ENCODE measurements at places on chromosomes 4 and X.

GRCh38 chrX:140715787-140716186, 6.2 kb downstream of the LINC00632 start:
- DNase-seq: no peak

GRCh38 chrX:150767475-150768131, 74.4 kb downstream of the MTMR1 start:
- peak; percentile 42 for DNase-seq

DNA sequence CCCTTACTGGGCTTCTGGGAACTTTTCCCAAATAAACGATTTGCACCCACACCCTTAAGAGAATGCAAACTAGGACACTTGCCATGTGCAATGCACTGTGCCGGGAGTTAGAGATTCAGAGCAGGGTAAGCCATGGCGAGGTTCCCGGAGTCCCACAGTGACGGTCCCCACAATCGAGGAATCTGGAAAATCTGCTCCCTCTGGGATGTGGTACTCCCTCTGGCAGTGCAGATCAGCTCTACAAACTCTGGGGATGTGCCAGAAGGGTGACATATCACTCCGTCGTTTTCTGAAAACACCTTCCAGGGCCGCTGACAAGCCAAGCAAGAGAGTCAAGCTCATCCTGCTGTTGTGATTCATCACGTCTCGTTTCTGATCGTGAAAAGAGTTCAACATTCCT, 537.5 kb downstream of the BCOR start:
- DNase-seq: no peak

GRCh38 chr4:180240670-180241069, 2002.5 kb upstream of the TENM3 start:
- DNase-seq: no peak

GRCh38 chrX:148371291-148371690, 129.1 kb upstream of the AFF2 start:
- no peak for DNase-seq

- DNase-seq: no peak
Observed at GRCh38 chrX:65502618-65503017, 32.0 kb downstream of the LAS1L start.

GRCh38 chrX:74510401-74510800, 89.1 kb downstream of the SLC16A2 start:
- no peak for DNase-seq

GRCh38 chr4:8727546-8728510, 135.3 kb downstream of the CPZ start:
- no peak for DNase-seq

GRCh38 chr4:42320822-42321388, 76.4 kb upstream of the SHISA3 start:
- DNase-seq: no peak

DNA sequence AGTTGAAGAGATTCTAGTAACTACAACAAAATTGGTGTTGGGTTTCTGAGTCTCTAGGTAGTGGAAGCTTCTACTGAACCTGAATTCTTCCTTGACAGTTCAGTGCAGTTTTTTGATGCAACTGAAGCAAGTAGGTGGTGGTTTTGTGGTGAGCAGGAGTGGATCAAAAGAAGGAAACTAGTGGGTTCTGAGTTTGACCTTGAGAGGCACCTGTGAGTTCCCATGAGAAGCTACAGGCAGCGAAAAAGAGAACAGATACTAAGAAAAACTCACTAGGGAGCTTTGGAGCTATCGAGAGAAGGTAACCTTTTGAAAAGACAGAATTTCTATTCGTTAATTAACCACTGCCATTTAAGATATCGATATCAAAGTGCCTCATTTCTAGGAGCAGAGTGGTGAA, 145.2 kb downstream of the PDHA2 start:
- no peak for DNase-seq

- no peak for DNase-seq
Observed at GRCh38 chr4:78747475-78747922, 28.7 kb upstream of the BMP2K start.

GRCh38 chrX:121479406-121479805, 432.0 kb downstream of the GLUD2 start:
- DNase-seq: no peak

DNA sequence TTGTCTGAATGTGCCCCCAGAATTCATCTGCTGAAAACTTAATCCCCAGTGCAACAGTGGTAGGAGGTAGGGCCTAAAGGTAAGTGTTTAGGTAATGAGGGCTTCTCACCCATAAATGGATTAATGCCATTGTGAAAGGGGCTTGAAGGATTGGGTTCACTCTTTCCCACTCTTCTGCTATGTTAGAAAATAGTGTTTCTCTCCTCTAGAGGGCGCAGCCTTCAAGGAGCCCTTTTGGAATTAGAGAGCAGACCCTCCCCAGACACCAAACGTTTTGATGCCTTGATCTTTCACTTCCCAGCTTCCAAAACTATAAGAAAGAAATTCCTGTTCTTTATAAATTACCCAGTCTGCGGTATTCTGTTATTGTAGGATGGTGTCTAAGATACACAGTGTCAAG, 706.4 kb downstream of the SMARCA1 start:
- peak; percentile 12 for DNase-seq

GRCh38 chr4:180028682-180029081, 2214.5 kb upstream of the TENM3 start:
- DNase-seq: peak; percentile 11

GRCh38 chr4:79561751-79562150, 153.7 kb upstream of the GK2 start:
- no peak for DNase-seq

GRCh38 chr4:64781737-64782326, 372.6 kb upstream of the TECRL start:
- DNase-seq: peak; percentile 70

GRCh38 chr4:188030401-188030800, 34.8 kb downstream of the ZFP42 start:
- no peak for DNase-seq

GRCh38 chrX:118615141-118615540, 112.3 kb upstream of the IL13RA1 start:
- DNase-seq: no peak

- DNase-seq: no peak
Observed at GRCh38 chrX:65990702-65991101, 49.2 kb downstream of the VSIG4 start.

DNA sequence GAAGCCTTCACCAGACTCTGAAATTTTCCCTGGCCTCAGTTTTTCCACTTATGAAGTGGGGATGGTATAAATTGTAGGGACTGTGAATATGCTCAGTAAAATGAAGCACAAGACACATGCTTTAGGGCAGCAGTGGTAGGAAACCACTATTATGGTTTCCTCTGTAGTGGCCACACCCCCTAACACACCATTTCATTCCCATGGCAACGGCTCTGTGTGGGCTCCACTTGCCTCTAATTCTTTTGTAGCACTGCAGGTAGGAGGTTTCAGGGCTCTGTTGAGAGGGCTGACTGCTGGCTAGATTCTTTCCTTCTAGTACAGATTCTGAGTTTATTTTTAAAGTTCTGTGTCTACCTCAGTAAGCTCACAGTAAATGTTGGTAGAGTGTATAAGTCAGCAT, 3.5 kb upstream of the VMA21 start:
- peak; percentile 35 for DNase-seq

GRCh38 chrX:110442635-110443034, 84.0 kb downstream of the RTL9 start:
- peak; percentile 32 for DNase-seq

GRCh38 chrX:15043538-15043937, 170.3 kb downstream of the MOSPD2 start:
- DNase-seq: no peak

- no peak for DNase-seq
Observed at GRCh38 chr4:138300616-138301015, 58.5 kb upstream of the SLC7A11 start.

DNA sequence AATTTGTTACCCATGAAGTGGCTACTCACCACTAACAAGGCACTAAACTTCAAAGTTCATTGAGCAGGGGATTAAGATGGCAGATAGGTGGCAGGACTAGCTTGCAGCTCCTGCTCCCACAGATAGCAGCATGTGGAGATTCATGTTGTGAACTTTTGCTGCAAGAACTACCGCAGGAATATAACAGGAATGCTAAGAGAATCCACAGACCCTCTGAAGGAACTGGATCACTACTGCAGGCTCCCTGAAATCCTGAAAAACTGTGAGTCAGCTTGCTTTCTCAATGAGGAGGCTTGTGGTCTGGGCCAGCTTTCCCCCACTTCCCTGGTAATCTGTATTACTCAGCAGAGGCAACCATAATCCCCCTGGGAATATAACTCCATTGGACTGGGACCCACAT, 118.5 kb upstream of the VCX2 start:
- no peak for DNase-seq

GRCh38 chr4:83664741-83665140, 128.8 kb downstream of the GPAT3 start:
- DNase-seq: no peak

- no peak for DNase-seq
Observed at GRCh38 chrX:54494166-54494988, 1.7 kb downstream of the FGD1 start.

DNA sequence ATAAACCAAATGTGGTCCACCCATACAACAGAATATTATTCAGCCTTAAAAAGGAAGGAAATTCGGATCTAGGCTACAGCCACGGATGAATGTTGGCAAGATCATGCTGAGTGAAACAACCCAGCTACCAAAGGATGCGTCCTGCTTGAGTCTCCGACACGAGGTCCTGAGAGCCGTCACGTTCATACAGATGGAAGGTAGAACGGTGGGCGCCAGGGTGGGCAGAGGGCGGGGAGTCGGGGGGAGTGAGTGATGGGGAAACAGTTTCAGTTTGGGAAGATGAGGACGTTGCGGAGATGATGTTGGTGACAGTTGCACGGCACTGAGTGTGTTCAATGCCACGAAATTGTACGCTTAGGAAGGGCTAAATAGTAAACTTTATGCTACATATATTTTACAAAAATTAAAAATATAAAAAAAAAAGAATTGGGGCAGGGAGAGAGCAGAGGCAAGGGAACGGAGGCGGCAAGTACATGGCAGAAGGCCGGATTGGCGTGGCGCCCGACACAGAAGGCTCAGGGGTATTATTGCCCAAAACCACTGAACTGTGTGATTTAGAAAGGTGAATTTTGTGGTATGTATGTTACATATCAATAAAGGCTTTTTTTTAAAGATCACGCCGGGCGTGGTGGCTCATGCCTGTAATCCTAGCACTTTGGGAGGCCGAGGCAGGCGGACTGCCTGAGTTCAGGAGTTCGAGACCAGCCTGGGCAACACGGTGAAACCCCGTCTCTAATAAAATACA, 14.8 kb upstream of the MXD4 start:
- no peak for DNase-seq

DNA sequence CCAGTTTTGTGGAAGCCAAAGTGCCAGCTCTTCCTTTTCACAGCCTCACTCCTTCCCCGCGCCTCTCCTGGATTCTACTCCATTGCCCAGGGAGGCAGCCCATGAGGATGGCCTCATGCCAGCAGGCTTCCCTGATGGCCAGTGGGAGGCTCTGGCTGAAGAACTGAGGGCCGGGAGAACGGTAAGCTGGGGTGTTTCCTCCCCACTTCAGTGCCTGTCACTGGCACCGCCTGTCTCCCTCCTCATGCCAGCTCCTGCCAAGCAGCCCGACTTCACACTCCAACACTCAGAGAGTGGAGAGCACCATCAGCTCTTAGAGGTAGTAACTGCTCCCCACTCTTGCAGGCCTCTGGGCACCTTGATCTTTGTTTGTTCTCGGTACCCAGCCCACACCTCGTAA, 46.9 kb upstream of the STIM2 start:
- no peak for DNase-seq

- DNase-seq: no peak
Observed at GRCh38 chr4:79044141-79044659, 105.0 kb upstream of the PAQR3 start.

DNA sequence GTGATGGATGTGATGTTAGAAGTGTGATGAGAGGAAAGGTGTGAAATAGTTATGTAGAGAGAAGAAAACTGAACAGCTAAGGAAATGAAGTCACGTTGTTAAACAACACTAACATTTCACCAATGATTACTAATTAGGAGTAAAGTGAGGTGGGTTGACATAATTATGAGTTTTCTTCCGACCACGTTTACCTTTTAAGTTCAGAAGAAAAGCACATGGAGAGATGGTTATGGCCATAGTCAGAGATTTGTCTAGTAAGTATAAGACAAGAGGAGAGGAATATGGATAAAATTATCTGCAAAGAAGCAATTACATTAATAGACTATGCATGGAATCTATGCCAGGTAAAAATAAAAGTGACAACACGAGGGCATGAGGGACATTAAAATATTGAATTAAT, 551.3 kb upstream of the TECRL start:
- no peak for DNase-seq

- peak; percentile 40 for DNase-seq
Observed at GRCh38 chr4:101596781-101597552, 193.6 kb upstream of the BANK1 start.

- DNase-seq: peak; percentile 67
Observed at GRCh38 chr4:184384056-184384809, 90.1 kb downstream of the IRF2 start.

DNA sequence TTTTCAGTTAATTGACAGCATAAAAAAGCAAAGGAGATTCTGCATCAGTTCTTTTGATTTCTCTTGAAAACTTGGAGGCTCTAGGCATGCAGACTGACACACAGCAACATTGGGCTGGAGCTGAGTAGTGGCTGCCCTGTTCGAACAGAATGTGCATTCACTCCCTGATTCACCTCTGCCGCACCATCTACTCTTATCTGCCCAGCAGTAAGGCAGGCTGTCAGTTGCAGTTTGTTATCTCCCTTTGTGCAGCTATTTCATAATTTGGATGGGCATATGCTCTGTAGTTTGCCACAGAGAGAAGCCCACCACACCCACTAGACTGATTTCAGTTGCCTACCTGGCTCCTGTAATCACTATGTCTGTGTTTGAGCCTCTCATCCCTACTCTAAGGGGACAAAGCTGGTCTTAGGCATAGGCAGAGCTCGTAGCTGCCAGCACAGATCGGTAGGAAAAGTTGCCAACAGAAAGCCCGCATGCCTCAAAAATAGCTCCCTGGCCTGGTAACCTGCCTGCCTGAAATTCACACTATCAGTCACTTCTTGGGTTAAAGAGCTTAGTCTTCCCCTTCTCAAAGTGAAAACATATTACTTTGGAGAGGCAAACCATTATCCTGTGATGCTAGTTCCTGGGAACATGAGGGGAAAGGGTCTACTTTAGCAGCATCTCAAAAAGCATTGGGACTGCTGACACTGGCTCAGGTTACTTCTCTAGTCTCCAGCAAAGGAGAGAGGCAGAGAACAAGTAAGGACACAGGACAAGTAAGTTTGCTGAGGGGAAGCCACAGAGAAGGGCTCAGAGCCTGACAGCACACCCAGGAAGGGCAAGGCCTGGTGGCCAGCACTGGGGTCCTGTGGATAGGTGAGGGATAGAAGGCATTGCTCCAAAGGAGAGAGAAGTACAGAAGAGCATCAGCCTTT, 75.9 kb upstream of the TMEM164 start:
- no peak for DNase-seq

DNA sequence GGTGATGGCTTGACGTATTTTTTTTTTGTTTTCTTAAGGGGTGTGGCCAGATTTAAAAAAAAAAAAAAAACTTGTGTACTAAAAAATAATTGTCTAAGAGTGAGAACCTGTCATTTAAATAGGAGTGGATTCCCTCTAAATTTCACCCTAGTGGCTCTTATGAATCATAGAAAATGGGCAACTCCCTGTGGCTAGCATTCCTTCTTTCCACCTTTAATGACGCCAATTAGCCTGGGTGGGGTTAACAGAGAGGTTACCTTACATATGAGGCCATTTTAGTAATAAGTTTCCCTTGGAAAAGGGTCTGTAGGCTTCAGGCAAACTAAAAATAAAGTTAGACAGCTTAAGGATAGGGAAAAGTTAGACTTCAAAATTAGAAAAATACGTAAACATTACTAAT, 223.5 kb upstream of the FAM241A start:
- no peak for DNase-seq

- peak; percentile 5 for DNase-seq
Observed at GRCh38 chrX:22585831-22586230, 313.1 kb downstream of the CBLL2 start.

- DNase-seq: no peak
Observed at GRCh38 chr4:153458969-153459368, 7.2 kb upstream of the TMEM131L start.
